ENCODE measurements at places on chromosomes 7 and 10.

DNA sequence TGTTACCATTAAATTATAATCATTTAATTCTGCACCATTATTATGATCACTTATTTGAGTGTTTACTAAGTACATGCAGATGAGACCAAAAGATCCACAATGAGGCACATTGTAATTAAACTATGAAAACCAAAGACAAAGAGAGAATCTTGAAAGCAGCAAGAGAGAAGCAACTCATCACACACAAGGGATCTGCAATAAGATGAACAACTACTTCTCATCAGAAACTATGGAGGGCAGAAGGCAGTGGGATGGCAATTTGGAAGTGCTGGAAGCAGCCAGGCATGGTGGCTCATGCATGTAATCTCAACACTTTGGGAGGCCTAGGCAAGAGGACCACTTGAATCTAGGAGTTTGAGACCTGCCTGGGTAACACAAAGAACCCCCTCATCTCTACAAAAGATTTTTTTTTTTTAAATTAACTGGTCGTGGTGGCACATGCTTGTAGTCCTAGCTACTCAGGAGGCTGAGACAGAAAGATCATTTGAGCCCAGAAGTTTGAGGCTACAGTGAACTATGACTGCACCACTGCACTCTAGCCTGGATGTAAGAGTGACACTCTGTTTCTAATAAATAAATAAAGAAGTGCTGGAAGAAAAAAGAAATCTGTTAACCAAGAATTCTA is 47.7 kb downstream of the CDK6 start:
- no peak for DNase-seq

- no peak for DNase-seq
These were observed 36.3 kb upstream of the IL15RA start for GRCh38 chr10:6013413-6014192.

- DNase-seq = no peak
These were observed 382.7 kb downstream of the RPS24 start for GRCh38 chr10:78416031-78417011.

- DNase-seq = no peak
These were observed 201.9 kb downstream of the INHBA start for GRCh38 chr7:41501006-41501405.

DNA sequence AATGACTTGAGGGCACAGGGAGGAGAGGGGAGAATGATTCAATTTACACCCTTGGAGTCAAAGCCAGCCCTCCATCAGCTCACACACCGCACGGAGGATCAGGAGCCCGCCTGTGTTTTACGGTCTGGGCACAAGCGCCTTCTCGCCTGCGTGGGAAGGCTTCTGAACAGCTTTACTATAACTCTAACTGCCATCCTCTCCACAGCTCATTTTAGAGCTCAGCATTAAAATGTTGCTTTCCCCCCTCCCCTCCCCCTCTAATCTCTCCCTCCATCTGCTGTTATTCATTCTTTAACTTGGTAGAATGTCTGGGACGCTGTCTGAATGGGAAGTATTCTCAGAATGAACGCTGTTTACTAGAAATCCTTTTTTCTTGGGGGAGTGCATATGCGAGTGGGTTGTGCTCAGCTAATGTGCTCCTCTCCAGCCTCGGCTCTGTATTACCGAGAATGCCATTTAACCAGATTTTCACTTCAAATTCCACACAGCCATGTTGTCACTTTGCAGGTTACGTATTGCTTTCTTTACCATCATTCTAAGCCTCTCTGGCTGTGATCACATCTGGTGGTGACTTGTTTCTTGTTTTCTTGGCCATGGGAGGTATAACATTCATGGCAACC is 140.1 kb downstream of the GFRA1 start:
- DNase-seq = no peak

Measured in NAMALWA (cell line).